ENCODE measurements at places on chromosomes 1 and 21. TPM values are rescaled to one million over a fixed set of nuclear protein-coding genes. Genes with fewer than 3 reads are reported as not detected.

- H3K27ac ChIP-seq, result no peak overlapping the region
- no peak for DNase-seq
- H3K27me3 ChIP-seq, result peaks cover 1% of the 10 kb centered on the region
- no peak overlapping the region for H3K4me3 ChIP-seq
Measured at GRCh38 chr1:215056584-215056983, 26.0 kb upstream of the KCNK2 start.

GRCh38 chr21:45942755-45943629, 38.6 kb upstream of the COL6A1 start:
- H3K4me1 ChIP-seq, result no peaks in the 10 kb centered on the region
- H3K27ac ChIP-seq, result no peak overlapping the region
- H3K36me3 ChIP-seq, result no peaks in the 10 kb centered on the region
- DNase-seq, result no peak
- H3K4me3 ChIP-seq, result no peak overlapping the region

DNA sequence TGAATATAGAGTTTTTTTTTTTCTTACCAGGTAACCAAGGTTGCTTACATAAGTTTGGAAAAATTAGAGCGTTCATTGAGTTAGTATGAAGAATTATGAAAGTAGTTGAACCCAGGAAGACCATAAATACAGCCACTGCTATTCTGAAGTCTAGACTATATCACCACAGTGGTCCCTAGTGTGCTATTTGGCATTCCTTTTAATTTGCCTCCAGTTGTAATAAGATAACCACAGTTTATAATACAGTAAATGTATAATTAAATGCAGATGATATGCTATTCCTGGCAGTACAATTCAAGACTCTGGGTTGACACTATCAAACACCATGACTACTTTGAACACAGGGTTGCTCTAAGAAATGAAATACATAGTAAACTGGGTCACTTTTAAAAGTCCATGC, 270.5 kb downstream of the BRINP2 start:
- H3K36me3 ChIP-seq, result no peaks in the 10 kb centered on the region
- no peaks in the 10 kb centered on the region for H3K4me1 ChIP-seq
- no peak overlapping the region for H3K4me3 ChIP-seq

DNA sequence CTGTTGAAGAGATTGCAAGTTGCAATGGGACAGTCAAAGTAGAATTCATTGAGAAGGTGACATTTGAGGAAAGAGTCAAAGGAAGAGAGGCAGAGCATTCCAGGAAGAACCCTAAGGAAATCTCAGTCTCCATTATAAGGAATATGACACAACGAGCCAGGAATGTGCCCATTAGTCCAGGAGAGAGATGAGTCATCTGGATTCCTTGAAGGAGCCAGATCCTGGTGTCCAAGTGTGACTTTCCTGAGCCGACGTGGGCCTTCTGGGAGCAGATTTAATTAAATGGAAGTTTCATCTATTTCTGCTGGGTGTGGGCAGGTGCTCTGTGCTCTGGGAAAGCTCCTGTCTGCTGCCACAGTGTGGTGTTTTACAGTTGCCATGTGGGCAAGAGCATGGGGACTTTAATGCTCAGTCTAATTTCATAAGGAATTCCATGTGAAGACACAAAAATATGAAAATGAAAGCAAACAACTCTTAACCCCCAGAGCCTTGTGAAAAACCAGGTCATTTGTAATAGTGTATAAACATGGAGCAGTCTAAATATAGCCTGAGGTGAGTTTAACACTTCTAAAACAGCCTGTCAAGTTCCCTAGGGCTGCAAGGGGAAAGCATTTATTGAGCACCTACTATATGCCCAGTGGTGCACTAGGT, 111.4 kb upstream of the ARTN start:
- H3K27me3 ChIP-seq, result no peaks in the 10 kb centered on the region
- H3K27ac ChIP-seq, result peak overlapping the region; percentile 60
- H3K36me3 ChIP-seq, result no peaks in the 10 kb centered on the region
- H3K4me3 ChIP-seq, result no peak overlapping the region
- H3K4me1 ChIP-seq, result no peaks in the 10 kb centered on the region

DNA sequence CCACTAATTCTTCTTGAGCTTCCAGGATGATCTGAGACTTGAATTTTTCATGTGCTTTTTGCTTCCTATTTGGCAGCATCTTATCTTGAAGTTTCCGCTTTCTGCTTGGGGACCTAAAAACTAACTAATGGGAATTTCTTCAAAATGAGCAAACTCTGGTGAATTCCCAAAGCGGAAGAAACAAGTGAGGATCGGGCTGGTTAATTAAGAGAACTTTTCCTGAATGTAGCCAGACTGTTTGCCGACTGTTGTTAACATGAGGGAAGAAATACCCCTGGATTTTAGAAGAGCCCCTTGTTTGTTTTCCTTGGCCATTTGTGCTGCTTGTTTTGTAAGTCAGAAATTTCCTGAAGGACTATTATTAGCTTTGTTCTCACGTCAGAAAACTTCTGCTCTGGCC, 6.1 kb upstream of the SELE start:
- no peaks in the 10 kb centered on the region for H3K4me1 ChIP-seq
- DNase-seq, result no peak
- H3K4me3 ChIP-seq, result no peak overlapping the region

- no peak overlapping the region for H3K27ac ChIP-seq
- H3K36me3 ChIP-seq, result no peaks in the 10 kb centered on the region
- no peak for DNase-seq
- H3K4me3 ChIP-seq, result no peak overlapping the region
- H3K4me1 ChIP-seq, result no peaks in the 10 kb centered on the region
Measured at GRCh38 chr1:197351821-197352440, 83.9 kb downstream of the CRB1 start.

DNA sequence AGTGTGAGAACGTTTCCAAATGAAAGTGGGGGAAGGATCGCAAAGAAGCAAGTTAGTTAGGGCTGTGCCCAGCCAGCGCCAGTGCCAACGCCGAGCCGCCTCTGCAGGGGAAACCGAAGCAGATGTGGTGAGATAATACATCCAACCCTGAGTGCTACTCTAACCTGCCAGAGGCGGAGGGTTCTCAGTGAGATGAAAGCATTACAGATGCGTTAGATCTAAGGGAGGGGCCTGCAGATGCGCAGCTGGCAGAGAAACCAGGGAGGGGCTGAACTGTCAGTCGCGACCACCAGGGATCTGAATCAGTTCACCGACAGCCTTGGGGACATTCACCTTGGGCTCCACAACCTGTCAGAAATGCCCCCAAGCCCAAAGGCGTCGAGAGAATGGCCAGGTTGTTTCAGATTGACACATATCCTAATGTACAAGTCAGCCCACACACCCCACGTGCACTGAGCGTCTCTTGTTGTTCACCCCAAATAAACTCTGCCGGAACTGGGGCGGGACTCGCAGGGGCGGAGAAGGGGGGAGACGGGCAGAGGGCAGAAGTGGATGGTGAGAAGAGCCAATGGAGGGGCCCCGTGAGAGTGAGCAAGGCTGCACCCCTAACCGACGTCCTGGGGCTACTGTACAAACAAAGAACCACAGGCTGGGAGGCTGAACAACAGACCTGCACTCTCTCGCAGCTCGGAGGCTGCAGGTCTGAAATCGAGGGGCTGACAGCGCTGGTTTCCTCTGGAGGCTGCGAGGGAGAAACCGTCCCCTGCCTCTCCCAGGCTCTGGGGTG, 8.7 kb upstream of the UMODL1 start:
- peak overlapping the region; percentile 3 for H3K4me3 ChIP-seq
- H3K4me1 ChIP-seq, result no peaks in the 10 kb centered on the region
- no peak overlapping the region for H3K27ac ChIP-seq
- peak; percentile 62 for DNase-seq

GRCh38 chr1:18915341-18915740, 13.0 kb upstream of the ALDH4A1 start:
- H3K27me3 ChIP-seq, result no peaks in the 10 kb centered on the region
- no peak overlapping the region for H3K4me3 ChIP-seq
- DNase-seq, result no peak
- no peaks in the 10 kb centered on the region for H3K4me1 ChIP-seq
- peaks cover 42% of the 10 kb centered on the region for H3K36me3 ChIP-seq

DNA sequence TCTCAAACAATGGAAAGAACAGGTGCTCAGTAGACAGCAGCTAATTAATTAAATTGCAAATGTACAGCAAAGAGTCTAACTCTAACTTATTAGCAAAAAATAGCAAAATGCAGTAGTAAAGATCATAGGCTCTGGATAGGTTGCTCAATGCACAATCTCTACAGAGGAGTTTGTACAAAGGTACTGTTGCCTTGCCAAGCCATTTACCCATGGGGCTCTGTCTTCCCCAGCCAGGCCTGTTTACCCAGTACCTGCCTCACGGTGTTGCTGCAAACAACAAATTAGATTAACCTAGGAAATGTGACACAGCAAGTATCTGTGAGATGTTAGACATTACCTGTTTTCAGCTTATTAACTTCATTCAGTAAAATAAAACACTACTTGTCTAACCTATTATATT, 222.0 kb downstream of the DENND1B start:
- H3K4me1 ChIP-seq, result no peaks in the 10 kb centered on the region
- H3K4me3 ChIP-seq, result no peak overlapping the region
- H3K27me3 ChIP-seq, result no peaks in the 10 kb centered on the region
- no peaks in the 10 kb centered on the region for H3K36me3 ChIP-seq
- DNase-seq, result no peak
- no peak overlapping the region for H3K27ac ChIP-seq

DNA sequence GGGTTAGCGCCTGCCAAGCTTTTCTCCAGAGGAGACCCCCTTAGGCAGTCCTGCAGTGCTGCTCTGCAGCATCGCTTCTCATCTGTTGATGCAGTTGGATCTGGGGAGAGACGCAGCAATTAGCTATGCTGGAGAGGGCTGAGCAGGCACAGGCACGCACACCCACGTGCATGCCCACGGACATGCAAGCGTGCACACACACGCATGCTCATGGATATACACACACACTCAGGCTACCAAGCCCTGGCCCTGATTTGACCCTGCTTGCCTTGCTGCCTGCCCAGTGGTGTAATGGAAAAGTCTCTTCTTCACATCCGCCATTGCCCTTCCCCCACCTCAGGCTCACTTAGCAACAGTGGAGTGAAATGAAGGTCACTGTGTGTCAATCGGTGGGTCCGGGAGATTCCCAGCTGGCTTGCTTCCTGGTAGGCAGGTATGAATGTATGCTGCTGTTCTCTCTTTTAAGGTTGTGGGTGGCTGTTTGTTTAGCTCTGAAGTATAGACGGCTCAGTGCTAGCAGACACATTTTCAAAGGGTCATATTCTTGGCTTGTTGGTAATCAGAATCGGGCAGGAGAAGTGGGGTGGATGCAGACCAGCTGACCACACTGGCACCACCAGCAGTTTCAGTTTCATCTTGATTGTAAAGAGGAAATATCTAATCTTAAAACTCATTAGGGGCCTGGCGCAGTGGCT, 9.5 kb downstream of the ATP1B1 start:
- H3K27me3 ChIP-seq, result no peaks in the 10 kb centered on the region
- DNase-seq, result peak; percentile 85
- H3K36me3 ChIP-seq, result peaks cover 13% of the 10 kb centered on the region
- peaks cover 5% of the 10 kb centered on the region for H3K4me1 ChIP-seq
- peak overlapping the region; percentile 61 for H3K27ac ChIP-seq

GRCh38 chr1:196777603-196778002, 3.0 kb downstream of the CFHR3 start:
- H3K36me3 ChIP-seq, result no peaks in the 10 kb centered on the region
- H3K27me3 ChIP-seq, result no peaks in the 10 kb centered on the region
- no peak overlapping the region for H3K27ac ChIP-seq
- no peak overlapping the region for H3K4me3 ChIP-seq
- no peak for DNase-seq

GRCh38 chr21:44423312-44423821, 31.9 kb upstream of the LRRC3 start:
- H3K27me3 ChIP-seq, result no peaks in the 10 kb centered on the region
- no peak for DNase-seq
- H3K27ac ChIP-seq, result no peak overlapping the region
- H3K4me3 ChIP-seq, result no peak overlapping the region

DNA sequence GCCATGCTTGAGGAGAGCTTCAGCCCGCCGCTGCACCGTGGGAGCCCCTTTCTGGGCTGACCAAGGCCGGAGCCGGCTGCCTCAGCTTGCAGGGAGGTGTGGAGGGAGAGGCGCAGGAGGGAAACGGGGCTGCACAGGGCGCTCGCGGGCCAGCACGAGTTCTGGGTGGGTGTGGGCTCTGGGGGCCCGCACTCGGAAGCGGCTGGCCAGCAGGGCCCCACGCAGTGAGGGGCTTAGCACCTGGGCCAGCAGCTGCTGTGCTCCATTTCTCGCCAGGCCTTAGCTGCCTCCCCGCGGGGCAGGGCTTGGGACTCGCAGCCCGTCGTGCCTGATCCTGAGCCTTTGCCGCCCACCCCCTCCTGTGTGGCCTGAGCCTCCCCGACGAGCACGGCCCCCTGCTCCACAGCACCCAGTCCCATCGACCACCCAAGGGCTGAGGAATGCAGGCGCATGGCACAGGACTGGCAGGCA, 1554.0 kb downstream of the KCNT2 start:
- no peaks in the 10 kb centered on the region for H3K27me3 ChIP-seq
- DNase-seq, result no peak
- no peak overlapping the region for H3K27ac ChIP-seq

- H3K27ac ChIP-seq, result no peak overlapping the region
- H3K4me1 ChIP-seq, result peaks cover 33% of the 10 kb centered on the region
- no peaks in the 10 kb centered on the region for H3K36me3 ChIP-seq
- DNase-seq, result no peak
- no peak overlapping the region for H3K4me3 ChIP-seq
Measured at GRCh38 chr1:157971769-157972168, 21.7 kb upstream of the KIRREL1 start.

GRCh38 chr1:33234131-33234530, 22.2 kb upstream of the ZNF362 start:
- no peak for DNase-seq
- no peaks in the 10 kb centered on the region for H3K27me3 ChIP-seq
- no peak overlapping the region for H3K27ac ChIP-seq
- no peaks in the 10 kb centered on the region for H3K4me1 ChIP-seq
- H3K4me3 ChIP-seq, result no peak overlapping the region

The KPRP gene
- polyA plus RNA-seq, result not detected

The TPTE gene
- polyA plus RNA-seq, result not detected

The FMOD gene
- 11.2 TPM for polyA plus RNA-seq

The TNFRSF1B gene
- 17.2 TPM for polyA plus RNA-seq

The OXCT2 gene
- polyA plus RNA-seq, result 3.5 TPM

The SFT2D2 gene
- 2.4 TPM for polyA plus RNA-seq

The KRTAP10-12 gene
- polyA plus RNA-seq, result not detected

The JTB gene
- 139 TPM for polyA plus RNA-seq

The GABRD gene
- not detected for polyA plus RNA-seq

The AIRE gene
- not detected for polyA plus RNA-seq

The LINGO4 gene
- polyA plus RNA-seq, result not detected

The HTR6 gene
- polyA plus RNA-seq, result not detected

Measured in small intestine (tissue), 16 donors.